PC-9 (cell line): ENCODE measurements at places on chromosomes 1 and 21. TPM values are rescaled to one million over a fixed set of nuclear protein-coding genes. Genes with fewer than 3 reads are reported as not detected.
A peak's percentile ranks its signal among the peaks of the same experiment; 100 is the strongest.

GRCh38 chr1:192703283-192704206 lies 67.6 kb downstream of the RGS13 start:
- DNase-seq = no peak

DNA sequence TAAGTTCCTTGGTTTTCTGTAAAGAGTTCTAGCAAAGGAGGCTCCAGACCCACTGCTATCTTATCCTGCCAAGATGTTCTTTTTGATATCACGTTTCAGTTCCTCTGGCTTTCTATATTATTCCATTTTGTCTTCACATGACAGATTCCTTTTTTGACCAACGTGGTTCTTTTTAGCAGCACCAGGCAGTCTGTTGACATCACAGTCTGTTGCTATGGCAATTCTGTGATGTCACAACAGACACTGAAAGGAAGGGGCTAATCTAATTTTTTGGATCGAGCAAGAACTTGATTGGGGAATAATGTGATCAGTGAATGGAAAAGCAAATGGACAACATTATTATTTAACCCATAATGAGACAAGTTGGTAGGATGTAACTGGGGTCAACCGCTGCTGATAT lies 64.5 kb upstream of the GOLT1A start:
- DNase-seq = no peak

DNA sequence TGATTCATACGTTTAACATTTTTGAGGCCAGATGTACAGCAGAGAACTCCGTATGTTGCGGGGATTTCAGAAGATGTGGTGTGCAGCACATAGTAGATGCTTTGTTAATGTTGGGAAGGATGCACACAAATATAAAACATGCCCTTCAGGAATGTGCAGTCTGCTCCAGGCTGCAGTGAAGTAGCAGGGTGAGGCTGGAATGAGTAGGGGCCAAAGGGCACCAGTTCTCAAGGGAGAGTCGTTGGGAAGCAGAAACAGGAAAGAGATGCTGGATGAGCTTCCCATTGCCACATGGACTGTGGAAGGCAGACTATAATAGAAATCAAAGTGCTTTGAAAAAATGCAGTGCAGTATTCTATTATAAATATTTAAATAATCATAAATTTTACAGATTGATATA lies 126.9 kb downstream of the NOS1AP start:
- DNase-seq = no peak

DNA sequence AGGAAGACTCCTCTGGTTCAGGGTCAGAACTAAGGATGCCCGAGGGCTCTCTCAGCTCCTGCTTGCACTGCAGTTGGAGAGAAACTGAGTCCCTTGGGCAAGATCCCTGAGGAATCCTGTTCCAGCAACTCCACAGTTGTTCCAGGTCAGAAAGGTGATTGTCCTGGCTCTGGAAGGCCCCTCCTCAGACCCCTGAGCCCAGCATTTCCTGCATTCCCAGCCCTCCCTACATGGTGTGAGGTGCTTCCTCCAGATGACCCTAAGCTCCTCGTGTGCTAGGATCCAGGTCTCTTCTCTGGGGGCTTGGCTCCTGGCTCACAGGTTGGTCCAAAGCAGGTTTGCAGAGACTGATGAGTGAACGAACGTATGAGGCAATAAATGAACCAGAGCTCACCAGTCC lies 11.5 kb downstream of the LDLRAD1 start:
- DNase-seq = no peak

GRCh38 chr1:198269646-198269940 lies 112.8 kb downstream of the NEK7 start:
- no peak for DNase-seq

- DNase-seq = no peak
Observed at GRCh38 chr1:8170059-8170835, 144.1 kb upstream of the ERRFI1 start.

DNA sequence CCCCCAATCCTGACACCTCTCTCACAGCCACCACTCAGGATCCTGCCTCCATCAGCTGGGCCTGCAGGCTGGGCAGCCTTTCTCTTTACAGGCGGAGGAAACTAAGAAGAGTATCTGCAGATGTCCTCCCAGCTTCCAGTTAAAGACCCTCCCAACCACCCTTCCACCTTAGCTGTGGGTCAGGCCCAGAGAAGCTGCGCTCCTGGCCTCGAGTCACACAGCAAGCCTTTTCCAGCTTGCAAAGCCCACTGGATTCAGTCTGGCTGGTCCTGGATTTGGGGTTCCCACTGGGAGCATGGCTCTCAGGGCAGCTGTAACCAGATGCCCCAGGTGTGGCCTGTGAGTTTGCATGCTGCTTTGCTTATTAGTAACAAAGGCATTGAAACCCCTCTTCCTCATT lies 19.9 kb downstream of the KCNQ4 start:
- DNase-seq = no peak

GRCh38 chr1:32701421-32701911 lies 1.1 kb downstream of the SYNC start:
- no peak for DNase-seq

GRCh38 chr1:240099329-240099728 lies 7.6 kb downstream of the FMN2 start:
- DNase-seq = no peak

DNA sequence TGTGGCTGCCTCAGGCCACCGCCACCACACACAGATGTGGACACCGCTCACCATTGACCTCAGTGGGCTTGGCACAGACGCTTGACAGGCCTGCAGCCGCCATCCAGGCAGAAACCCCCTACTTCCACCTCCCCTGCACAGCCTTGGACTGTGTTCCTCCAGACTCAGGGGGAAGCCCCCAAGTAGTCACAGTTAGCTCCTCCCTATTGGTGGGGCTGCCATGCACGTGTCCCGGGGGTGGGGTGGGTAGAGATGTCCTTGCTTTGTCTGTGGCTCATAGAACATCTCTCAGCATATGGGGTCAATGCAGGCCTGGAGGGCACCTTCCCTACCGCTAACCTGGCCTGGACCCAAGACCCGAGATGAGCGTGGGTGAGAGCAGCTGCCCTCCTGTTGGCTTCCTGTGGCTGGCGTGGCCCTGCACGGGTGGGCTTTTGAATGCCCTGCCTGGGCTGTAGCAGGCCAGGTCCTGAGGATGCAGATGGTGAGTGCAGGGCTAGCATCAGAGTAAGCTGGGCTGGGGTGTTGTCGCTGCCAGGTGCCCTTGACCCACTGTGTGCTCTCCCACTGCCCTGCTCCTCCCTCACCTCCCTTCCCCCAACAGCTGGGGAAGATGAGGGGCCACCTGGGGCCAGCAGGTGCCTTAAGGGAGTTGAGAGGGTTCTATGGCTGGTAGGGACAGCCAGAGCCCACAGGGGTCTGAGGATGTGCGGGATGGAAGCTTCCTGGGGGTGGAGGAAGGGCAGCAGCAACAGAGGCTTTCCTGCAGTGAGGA lies 6.2 kb downstream of the CROCC start:
- DNase-seq = no peak

DNA sequence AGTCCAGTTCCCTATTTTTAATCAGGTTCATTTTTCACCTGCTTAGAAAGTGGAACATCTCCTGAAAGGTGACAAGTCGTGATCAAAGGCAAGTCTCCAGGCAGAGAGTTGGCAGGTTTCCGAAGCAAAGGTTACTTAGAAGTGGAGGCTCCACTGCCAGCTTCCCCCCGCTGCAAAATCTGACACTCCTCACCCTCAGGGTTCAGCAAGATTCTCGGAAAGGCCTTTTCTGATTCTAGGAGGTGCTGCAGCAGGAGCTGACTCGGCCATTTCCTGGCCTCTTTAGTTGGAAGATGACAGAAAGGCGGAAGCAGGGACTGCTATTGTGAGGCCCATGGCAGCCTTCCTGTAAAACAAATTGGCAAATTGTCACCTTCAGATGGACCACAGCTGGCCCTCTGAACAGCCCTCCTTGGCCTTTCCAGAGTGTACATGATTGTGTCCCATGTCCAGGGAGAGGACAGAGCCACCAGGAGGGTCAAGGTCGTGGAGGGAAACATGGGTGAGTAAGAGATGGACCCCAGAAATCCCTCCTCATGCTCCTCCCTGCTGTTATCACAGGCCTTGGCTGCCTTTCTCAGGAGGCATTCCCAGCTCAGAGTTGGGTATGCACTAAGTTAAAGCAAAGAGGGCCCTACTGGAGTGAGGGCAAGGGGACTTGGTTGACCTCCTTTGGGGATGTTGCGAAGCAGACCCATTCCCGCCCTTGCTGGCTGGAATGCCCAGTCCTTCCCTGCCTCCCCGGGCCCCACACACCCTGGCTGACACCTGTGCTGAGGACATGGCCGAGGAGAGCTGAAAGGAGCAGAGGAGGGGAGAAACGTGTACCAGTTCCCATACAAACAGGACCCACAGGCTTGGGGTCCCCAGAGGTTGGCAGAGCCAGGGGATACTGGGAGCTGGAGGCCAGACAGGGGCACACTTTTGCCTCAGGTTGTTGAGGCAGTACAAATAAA lies 115.5 kb upstream of the IRF2BP2 start:
- peak; percentile 57 for DNase-seq

- no peak for DNase-seq
Observed at GRCh38 chr1:239287296-239287695, 99.1 kb upstream of the CHRM3 start.

GRCh38 chr1:18978706-18979105 lies 22.2 kb upstream of the IFFO2 start:
- DNase-seq = no peak

GRCh38 chr1:97137862-97138514 lies 416.4 kb downstream of the PTBP2 start:
- peak; percentile 10 for DNase-seq

DNA sequence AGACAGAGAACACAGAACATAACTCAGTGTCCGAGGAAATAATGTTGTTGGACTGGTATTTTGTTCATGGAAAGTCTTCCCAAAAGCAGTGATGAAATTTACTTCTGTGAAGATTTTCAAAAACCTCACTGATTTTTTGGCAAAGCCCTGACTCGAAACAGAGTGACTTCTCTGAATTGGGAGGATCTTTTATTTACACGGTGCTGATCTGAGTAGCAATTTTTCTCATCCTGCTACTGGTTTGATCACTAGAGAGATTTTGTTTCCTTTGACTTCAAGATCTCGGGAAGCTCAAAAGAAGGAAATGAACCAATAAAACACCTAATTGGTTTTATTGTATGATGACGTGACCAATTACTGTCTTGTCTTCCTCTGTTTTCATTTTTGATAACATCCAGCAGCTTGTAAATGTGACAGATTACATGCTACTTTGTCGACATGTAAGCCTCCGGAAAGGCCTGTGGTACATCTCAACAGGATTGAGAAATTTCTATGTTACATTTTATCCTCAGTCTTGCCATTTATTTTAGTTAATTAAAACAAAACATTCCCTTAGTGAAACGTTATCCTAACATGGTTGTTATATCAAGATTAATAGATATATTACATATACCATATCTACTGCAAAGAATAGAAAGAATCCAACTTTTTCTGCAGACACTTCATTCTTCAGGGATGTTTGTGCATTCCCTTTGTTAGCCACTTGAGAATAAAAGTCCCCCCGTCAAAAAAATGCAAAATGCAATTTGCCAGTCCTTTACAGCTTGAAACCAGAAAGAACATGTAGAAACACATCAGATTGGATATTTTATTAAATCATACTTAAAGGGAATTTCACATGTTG lies 42.8 kb upstream of the IFI44L start:
- no peak for DNase-seq

GRCh38 chr1:229131243-229132105 lies 139.4 kb upstream of the RAB4A start:
- no peak for DNase-seq

DNA sequence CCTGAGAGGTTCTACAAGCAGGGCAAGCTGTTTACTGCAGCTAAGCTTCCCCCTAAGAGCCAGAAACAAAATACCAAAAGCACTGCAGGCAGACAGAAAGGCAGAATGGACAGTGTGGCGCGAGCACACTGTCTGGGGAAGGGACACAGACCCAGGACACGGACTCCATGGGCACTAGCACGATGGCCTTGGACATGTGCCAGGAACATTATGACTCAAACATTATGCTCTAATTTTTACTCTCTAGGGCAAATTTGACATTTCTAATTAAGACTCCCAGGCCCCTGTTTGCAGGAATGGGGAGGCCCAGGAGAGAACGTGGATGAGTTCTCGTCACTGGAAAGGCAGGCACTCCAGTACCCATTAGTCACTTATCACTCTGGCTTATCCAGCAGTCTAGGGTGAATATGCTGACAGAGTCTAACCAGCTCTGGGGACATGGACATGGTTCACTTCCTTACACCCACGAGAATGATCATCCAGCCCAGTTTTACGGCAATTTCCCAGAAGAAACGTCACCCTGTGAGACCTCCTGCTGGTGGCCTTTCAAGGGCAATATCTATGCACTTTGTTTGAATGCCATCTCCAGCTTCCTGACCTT lies 45.1 kb downstream of the CAPN8 start:
- DNase-seq = no peak

DNA sequence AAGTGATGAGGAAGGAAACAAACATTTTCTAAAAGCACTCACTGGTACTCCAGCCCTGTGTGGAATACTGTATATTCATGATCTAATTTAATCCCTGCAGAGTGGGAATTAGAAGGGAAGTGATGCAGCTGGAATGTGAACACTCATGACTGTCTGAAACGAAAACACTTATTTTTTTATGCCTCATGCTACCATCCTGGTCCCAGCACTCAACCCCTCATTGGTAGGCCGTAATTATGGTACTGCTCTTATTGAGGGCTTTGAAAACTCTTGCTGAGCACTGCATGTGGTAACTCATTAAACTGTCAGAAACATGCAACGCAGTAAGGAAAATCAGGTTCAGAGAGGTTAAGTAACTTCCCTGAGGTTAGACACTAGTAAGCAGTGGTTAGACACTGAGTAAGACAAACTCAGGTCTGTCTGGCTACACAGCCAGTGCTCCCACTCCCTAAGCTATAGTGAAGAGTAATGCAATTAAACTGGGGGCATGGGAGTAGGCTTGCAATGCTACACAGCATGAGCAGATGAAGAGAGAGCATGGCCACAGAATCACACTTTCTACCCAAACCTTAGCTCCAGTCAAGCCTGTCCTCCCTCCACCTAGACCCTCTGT lies 17.3 kb upstream of the TNFSF4 start:
- DNase-seq = no peak

BACE2 gene
- total RNA-seq = 40.8 and 43.8 TPM in 2 replicates

AMPD1 gene
- total RNA-seq = not detected in 2 replicates

NAV1 gene
- 44.5 and 45.3 TPM in 2 replicates for total RNA-seq

JAM2 gene
- not detected in 2 replicates for total RNA-seq

KIAA0040 gene
- total RNA-seq = 8.8 and 9.5 TPM in 2 replicates

FCRL2 gene
- total RNA-seq = not detected in 2 replicates

SPRR1B gene
- total RNA-seq = not detected in 2 replicates

HES3 gene
- not detected in 2 replicates for total RNA-seq

APP gene
- total RNA-seq = 224 and 269 TPM in 2 replicates

C1QTNF12 gene
- 5.2 and 11.8 TPM in 2 replicates for total RNA-seq

UBIAD1 gene
- total RNA-seq = 11.2 and 12.1 TPM in 2 replicates

DUSP12 gene
- 21.0 and 23.6 TPM in 2 replicates for total RNA-seq
